Naive thymus-derived CD8-positive, alpha-beta T cell (primary cell): ENCODE measurements at places on chromosomes 6 and 20.

DNA sequence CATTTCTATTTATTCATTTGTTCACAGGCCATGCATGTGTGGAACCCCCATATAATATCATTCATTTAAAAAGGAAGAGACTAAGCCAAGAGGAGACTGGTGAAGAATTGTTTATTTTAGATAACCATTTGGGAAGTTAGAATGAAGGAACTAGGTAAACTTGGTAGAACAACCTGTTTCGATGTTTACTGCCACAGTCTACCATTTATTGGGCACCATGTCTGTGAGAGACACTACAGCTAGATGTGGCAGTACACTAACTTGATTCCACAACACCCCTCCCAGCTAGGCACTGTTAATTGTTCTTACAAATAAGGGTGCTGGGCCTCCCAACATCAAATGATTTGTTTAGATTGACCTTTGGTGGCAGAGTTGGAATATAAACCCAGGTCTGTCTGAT is 592.4 kb downstream of the EPM2A start:
- no peak for DNase-seq

GRCh38 chr6:162942866-162943265 is 215.1 kb downstream of the PACRG start:
- DNase-seq, result no peak

DNA sequence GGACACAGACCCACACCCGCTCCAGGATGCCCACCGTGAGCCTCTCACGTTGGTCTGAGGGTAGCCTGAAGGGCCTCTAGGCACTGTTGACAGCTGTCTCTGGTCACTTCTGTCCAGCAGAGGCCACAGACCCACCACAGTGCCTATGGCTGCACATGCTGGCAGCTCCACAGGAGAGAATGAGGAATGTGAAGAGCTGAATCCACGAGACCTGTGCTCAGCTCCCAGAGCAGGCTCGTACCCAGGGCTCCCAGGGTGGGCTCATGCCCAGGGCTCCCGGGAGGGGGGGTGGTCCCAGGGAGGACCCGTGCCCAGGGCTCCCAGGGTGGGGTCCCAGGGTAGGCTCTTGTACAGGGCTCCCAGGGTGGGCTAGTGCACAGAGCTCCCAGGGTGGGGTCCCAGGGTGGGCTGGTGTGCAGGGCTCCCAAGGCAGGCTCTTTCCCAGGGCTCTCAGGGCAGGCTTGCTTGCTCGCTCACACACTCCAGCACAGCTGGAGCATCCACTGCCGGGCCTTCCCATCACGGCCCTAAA is 201.0 kb downstream of the SYNDIG1 start:
- no peak for DNase-seq

GRCh38 chr6:11410539-11411307 is 126.8 kb upstream of the TMEM170B start:
- no peak for DNase-seq

DNA sequence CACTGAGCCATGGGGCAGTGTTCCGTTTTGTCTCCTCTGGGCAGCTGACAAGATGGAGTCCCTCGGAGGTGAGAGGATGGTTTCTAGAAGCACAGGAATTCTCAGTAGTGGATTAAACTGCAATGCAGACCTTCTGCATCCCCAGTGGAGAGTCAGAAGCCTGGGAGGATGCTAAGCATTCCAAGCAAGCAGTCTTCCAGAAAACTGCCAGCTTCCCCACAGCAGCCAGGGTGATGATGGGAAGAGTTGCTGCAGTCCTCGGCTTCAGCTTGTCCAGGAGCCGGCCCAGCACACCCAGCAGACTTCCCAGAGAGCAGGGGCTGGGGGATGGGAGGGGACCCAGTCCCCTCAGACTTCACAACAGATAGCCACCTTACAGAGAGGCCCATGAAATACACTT is 163.6 kb downstream of the LY86 start:
- no peak for DNase-seq

GRCh38 chr6:166772518-166772917 is 145.5 kb upstream of the RPS6KA2 start:
- DNase-seq, result no peak

GRCh38 chr6:91480402-91480801 is 893.5 kb upstream of the MAP3K7 start:
- DNase-seq, result no peak

GRCh38 chr6:90368001-90368400 is 71.4 kb upstream of the BACH2 start:
- no peak for DNase-seq

- no peak for DNase-seq
Observed at GRCh38 chr6:55957961-55958422, 82.6 kb upstream of the BMP5 start.

DNA sequence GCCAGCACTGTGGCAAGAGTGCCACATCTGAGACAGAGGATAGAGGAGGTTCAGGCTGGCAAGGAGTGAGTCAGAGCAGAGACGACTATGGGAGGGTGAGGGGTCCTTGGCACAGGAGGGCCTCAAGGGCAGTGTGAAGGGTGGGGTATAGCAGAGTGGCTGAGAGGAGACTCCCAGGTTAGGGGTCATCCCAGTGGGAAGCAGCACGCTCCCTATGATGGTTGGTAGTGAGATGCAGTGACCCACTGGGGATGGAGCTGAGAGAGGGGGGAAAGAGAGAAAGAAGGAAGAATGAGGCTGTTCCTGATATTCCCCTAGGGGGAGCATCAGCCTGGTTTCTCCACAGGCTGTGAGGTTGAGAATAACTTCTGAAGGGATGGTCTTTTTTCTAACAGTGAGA is 97.3 kb downstream of the INSM1 start:
- no peak for DNase-seq

DNA sequence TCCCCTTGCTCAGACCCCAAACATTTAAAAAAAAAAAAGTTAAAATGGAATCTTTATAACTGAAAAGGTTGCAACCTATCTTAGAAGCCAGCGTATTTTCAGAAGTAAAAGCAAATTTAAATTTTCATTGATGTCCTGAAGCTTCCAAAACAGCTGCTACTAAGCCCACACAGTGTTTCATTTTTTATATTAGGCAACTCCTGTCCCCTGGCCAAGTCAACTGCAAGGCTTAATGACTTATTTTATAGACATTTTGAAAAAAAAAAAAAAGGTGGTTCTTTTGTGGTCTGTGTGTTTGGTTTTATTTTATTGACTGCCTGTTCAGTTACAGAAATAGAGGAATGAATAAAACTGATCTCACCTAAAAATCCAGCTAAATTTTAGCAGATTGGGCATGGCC is 13.0 kb downstream of the CFAP61 start:
- DNase-seq, result no peak

- no peak for DNase-seq
Observed at GRCh38 chr6:106536851-106537250, 92.4 kb downstream of the RTN4IP1 start.

DNA sequence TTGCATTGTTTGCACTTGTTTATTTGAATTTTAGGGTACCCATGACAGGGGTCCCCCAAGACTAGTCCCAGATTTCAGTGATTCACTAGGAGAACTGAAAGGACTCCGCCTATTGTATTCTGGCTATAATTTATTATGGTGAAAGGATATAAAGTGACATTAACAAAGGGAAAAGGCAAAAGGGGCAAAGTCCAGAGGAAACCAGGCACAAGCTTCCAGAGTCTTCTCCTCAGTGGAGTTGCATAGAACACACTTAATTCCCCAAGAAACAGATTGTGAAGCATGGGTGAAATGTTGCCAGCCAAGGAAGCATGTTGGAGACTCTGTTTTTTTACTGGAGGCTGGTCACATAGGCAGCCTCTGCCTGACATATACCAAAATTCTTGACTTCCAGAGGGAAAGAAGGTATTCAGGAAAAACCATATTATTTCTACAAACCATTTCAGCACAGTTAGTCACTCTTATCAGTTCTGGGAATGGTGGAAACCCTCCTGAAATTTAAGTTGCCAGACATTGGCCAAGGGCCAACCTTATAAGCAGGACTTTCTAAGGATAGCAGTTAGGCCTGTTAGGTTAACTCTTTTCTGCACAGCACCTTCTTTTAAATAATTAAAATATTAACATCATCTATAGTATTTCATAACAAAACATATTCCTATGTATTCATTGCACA is 71.8 kb downstream of the FIG4 start:
- no peak for DNase-seq

GRCh38 chr6:37168163-37168758 is 1.7 kb upstream of the PIM1 start:
- no peak for DNase-seq

GRCh38 chr20:31566658-31567379 is 38.3 kb upstream of the ID1 start:
- DNase-seq, result no peak

- no peak for DNase-seq
Observed at GRCh38 chr6:110563711-110564110, 87.3 kb upstream of the SLC22A16 start.

DNA sequence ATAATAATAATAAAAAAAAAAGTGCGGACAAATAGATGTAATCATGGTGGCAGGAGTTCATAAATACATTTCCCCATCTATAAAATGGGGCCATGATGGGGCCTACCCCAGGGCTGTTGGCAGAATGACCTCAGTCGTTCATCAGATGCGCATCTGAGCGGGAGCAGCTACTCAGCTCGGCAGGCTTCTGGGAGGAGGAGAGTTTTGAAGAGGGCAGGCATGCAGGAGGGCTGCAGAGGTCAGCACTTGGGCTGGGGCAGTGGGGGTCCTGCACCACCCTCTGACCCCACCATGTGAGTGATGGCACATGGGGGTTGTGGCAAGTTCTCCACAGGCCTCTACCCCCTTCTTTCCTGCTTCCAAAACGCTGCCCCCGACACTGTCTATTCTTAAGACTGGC is 373.5 kb downstream of the ZFAND3 start:
- no peak for DNase-seq

GRCh38 chr6:119096721-119097565 is 18.5 kb upstream of the FAM184A start:
- no peak for DNase-seq

GRCh38 chr6:33838983-33839382 is 35.2 kb upstream of the MLN start:
- DNase-seq, result no peak

DNA sequence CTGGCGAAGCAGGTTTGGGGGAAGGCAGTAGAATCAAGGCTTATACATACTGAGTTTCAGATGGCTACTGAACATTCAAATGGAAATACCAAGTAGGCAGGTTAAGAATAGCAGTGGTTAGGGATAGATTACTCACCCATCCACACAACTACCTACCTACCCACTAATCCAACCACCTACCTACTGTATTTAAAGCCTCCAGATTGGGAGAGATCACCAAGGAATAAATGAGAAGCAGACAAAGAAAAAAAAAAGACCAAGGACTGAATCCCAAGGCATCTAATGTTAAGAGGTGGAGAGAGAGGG is 68.3 kb upstream of the SMIM29 start:
- DNase-seq, result no peak

GRCh38 chr6:107740496-107741190 is 83.5 kb downstream of the SCML4 start:
- DNase-seq, result no peak

GRCh38 chr6:116925088-116925794 is 48.2 kb downstream of the RFX6 start:
- no peak for DNase-seq

DNA sequence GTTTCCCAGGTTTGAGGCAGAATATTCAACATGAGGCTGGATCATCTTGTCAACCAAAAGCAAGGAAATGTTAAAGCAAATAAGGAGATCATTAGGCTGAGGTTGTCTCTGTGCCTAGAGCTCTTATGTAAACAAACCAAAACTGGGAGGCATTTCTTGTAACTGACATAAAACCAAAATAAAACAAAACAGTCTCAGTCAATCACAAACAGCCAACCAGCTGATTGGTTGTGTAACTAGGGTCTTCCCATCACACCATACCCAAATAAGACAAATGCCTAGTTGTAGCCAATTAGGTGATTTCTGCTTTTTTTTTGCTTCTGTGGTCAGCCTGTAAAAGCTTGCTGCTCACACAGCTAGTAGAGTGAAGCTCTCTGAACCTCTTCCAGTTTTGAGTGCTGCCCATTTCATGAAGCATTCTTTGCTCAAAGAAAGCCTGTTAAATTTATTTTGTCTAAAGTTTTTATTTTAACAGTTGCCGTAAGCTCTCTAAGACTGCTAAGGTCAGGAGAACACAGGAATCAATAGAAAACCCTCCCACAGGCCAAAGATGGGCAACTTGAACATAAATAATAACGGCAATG is 8.9 kb upstream of the FITM2 start:
- no peak for DNase-seq
